DMS153 (cell line): ENCODE measurements at places on chromosomes 2 and 18.

- DNase-seq: peak; percentile 87
These were observed 60.3 kb downstream of the RFTN2 start for GRCh38 chr2:197615016-197615652.

- no peak for DNase-seq
These were observed 815 bp downstream of the GMCL1 start for GRCh38 chr2:69830045-69830905.

- no peak for DNase-seq
These were observed 1130.7 kb upstream of the FAM98A start for GRCh38 chr2:34729845-34730244.

DNA sequence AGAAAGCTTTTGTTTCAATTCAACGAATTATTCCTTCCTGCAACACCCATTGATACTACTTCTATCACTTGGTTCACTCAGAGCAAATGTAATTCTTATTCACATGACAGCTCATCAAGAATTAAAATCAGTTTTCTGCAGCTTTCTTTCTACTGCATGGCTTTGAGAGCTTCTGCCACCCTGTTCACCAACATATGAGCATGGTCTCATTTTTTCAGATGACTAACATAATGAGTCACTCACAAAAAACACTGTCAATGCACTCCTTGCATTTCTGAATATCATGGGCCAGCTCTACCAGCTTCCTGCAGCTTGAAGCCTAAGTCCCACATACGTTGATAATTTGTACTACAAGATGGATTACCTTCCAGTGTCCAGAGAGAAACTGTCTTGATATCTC, 342.9 kb downstream of the LRATD1 start:
- DNase-seq: no peak

DNA sequence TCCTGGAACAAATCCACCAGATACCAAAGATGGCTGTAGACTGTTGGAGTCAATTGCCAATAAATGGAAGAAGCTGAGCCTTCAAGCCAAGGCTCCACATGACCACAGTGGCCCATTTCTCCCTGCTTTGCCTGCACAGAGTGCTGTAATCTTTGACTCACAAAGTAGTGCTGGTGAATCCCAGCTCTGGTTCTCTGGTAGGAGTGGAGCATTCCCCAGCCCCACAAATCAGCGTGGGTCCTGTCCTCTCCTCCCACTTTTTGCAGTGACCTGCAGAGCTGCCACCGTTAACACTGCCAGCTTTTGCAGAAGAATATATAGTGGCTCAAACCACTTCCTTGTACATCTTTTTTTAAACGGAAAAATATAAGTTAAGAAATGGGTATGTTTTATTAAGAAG, 93.9 kb downstream of the MGAT5 start:
- no peak for DNase-seq

DNA sequence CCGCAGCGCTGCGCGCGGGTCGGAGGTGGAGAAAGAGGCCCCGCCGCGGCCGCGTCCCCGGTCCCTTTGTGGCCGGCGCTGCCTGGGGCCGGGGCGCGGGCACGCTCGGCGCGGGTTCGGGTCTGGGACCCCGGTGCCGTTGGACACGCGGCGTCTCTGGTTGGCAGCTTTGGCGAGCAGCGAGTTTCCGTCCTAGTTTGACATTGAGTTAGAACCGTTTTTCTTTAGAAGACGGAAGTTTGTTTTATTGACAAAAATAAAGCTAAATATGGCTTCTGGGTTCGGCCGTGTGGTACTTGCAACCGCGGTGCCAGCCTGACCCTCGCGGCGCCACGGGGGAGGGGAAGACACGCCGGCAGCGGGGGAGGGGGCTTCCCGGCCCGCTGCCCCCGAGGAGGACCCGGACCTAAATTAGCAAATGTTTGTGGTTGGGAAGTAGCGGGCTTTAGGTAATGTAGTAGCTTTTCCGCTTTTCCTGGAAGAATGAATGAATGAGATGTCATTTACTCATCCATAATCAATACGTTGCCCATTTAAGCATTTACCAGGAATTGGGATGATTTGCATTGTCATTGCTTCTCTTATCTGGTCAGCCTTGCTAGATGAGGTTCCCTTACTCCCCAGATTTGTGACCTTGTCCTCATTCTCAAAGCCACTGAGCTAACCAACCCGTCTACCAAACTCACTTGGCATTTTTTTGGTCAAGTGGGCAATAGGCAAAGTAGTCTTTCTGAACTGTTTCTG, 530 bp downstream of the GALNT1 start:
- no peak for DNase-seq

DNA sequence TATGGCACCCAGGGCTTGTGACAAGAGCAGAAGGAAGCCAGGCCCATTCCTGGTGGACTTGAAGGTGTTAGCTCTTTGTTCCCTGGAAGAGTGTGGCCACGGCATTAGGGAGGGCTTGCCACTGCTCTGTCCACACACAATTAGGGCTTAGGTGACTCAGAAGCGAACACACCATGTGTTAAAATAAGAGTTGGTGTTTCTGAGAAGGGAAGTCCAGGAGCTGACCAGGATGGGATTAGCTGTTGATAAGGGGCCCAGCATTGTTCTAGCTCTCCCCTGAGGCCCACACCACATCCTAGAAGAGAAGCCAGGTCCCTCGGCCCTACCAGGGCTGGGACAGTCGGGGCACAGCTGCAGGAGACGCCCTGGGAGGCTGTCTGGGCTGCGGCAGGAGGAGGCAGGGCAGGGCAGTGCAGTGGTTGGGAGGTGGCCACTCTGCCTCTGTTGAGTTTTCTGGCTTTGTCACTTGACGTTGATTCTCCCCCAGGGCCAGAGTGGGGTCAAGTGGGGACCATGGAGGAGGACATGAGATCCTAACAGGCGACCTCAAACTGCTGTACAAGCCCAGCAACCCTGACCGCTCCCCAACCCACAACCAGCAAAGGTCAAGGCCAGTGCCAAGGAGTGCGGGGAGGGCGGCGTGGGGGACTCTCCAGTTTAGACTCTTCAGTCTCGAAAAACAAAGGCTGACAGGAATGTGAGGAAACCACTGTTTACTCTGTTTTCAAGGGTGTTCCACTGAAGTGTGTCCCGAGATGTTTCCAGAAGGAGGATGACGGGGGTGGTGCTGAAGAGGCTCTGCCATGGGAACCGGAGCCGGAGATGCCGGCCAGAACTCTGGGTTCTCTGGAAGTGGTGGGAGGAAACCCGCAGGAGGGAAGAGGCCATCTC, 16.8 kb downstream of the GNLY start:
- DNase-seq: no peak

DNA sequence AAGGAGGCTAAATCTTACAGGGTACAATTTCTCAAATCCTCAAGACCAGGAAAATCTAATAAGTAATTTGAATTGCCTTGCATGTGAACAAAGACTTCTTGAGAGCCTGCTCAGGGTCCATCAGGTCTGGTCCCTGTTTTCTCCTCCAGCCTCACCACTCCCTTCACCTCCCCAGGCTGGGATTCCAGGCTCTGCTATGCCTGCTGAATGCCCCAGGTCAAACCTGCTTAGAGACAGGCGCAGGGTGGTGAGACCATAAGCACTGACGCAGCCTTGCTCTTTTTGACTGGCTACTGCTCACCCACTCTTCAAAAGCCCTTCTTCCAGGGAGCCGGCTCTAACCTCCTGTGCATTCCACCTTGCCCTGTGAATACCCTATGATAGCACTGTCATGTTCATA, 356.4 kb upstream of the ACVR2A start:
- no peak for DNase-seq

DNA sequence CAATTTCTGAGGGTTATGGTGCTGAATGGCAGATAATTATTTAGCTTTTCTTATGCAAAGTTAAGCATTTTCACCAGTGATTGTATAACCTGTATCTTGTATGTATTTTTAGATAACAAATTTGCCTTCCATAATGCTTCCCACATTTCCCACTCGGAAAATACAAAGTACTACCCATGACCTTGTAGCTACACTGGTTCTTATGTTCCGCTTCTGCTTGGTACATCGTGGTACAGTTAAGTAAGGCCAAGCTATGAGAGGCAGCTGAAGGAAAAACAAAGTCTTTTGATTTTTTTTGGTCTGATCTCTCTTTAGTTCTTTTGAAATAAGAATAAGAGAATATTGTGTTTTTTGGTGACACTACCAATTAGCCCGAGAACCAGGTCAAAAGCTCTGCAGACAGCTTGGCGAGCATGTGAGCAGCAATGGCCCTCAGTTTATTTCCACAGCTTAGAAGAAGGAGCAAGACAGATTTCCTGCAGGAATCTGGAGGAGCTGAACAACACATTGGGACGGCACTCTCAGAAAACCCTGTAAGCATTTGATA, 26.8 kb downstream of the SH3YL1 start:
- DNase-seq: no peak

DNA sequence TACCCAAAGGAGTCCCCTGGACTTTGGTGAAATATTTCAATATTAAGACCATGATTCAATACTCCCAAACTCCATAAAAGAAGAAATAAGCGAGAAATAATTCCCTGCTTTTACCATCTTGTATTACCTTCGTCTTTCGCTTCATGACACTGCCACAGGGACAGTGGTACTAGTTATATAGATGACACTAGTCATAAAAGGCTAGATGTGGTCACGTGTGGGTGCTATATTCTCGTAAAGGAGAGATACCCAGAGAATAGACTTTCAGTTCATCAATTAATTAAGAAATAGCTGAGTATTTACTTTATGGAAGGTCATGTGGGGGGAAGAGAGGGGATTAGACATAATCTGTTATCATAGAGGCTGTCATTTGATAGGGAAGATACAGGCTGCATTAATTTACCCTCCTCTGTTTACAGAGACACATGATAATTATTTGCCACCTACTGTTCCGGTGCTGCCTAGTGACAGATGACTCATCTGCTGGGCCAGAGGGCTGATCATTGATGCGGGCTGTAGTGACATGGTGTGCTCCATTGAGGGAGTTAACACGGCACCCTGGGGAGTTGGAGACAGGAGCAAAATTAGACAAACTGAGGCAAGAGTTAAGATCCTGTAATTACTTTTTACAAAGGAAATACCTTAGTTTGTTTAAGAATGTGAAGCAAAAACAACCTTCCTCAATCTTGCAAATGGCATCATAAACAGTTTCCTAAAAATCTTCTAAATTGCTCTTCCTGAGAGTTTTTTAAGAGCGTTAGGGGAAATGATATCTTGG, 78.2 kb upstream of the ITGB6 start:
- DNase-seq: no peak

DNA sequence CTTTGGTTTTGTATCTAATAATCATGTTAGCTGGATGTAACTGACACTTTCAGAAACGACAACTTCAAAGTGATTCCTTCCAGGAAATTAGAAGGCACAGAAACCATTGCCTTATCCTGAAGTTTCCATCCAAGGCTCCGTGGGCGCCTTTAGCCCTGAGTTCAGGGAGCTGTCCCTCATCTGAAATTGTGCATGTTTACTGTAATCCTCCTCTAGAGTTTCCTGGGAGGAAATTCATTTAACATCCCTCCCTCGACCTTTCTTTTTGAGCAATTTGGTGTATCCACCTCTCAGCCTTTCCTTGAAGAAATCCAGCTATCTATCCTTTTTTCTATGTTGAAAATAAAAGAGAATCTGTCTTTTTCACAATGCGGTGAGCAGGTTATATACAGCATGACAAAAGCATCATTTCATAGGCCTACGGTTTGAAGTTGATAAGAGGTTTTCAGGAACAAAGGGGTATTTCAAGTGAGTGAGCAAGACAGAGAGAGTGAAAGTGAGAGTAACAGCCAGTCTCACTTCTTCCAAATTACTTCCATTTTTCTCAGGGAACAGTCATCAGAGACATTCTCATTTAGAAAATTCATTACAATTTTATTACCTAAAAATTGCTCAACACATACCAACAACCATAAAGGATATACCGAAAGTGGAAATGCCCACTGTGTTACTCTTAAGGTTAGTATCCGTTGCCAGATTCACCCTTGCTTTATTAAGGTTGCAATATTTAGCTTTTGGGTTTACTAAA, 167.3 kb downstream of the MREG start:
- no peak for DNase-seq

DNA sequence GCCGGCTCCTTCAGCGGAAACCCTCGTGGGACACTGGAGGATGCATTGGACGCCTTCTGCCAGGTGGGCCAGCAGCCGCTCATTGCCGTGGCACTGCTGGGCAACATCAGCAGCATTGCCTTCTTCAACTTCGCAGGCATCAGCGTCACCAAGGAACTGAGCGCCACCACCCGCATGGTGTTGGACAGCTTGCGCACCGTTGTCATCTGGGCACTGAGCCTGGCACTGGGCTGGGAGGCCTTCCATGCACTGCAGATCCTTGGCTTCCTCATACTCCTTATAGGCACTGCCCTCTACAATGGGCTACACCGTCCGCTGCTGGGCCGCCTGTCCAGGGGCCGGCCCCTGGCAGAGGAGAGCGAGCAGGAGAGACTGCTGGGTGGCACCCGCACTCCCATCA, 7.8 kb upstream of the CENPA start:
- no peak for DNase-seq

DNA sequence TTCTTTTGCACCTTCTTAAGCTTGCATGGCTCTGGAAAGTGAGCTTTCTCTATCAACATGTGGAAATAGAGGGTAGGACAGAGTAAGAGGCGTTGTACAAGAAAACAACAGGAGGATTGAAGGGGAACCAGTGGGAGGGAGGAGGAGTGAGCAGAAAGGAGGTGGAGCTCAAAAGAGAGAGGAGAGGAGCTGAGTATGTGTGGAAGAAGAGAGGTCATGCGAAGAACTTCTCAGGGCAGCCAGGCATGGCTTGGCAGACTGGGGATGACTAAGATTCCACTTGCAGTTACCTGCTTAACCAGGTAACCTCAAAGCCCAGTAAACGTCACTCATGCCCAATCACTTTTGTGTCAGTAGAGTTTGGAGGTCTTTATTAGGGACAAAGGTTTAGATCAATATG, 105.1 kb downstream of the BCL2L11 start:
- DNase-seq: no peak

GRCh38 chr2:109000738-109001137, 11.7 kb upstream of the EDAR start:
- no peak for DNase-seq

GRCh38 chr2:24022975-24023575, 13.2 kb downstream of the MFSD2B start:
- no peak for DNase-seq

GRCh38 chr2:179521944-179522343, 257.3 kb upstream of the SESTD1 start:
- no peak for DNase-seq

- no peak for DNase-seq
These were observed 19.2 kb upstream of the EML6 start for GRCh38 chr2:54704238-54704637.

DNA sequence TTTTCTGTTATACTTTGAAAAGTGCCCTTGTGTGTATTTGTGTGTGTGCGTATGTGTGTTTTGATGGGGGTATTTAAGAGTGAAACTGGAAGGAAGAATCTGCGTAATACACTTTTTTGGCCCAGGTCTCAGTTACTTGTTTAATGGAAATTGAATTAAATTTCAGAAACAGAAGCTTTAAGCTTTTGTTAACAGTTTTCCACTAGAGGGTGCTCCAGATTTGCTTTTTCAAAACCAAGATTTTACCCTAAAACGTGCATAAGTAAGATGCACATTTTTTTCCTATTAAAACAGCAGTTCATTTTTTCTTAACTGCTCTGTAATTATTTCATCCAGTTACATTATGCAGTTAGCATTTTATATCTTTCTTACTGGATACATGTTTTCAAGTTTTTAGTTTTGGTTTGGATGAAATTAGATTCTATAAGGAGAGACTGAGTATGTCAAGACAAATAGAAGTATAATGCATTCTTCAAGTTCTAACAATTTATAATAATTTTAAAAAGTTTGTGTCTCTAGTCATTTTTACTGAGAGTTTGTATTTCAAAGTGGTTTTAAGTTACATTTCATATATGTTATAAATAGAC, 97.2 kb downstream of the PIK3C3 start:
- no peak for DNase-seq

GRCh38 chr18:38033282-38033681, 467.7 kb upstream of the CELF4 start:
- DNase-seq: no peak

GRCh38 chr2:22274661-22275060, 1110.3 kb upstream of the KLHL29 start:
- no peak for DNase-seq
